IPS DF 6.9 (cell line): ENCODE measurements at places on chromosomes 4 and X.

GRCh38 chr4:1730532-1731135 lies 9.3 kb downstream of the TACC3 start:
- no peak overlapping the region for H3K27ac ChIP-seq
- H3K36me3 ChIP-seq = peaks cover 60% of the 10 kb centered on the region
- H3K27me3 ChIP-seq = no peaks in the 10 kb centered on the region
- no peaks in the 10 kb centered on the region for H3K4me1 ChIP-seq

- H3K27ac ChIP-seq = no peak overlapping the region
- no peaks in the 10 kb centered on the region for H3K36me3 ChIP-seq
- no peak overlapping the region for H3K4me3 ChIP-seq
- DNase-seq = no peak
Observed at GRCh38 chr4:171710743-171711142, 102.5 kb upstream of the GALNTL6 start.

GRCh38 chrX:113726898-113727297 lies 857.0 kb upstream of the HTR2C start:
- no peaks in the 10 kb centered on the region for H3K4me1 ChIP-seq
- H3K4me3 ChIP-seq = no peak overlapping the region
- no peak overlapping the region for H3K27ac ChIP-seq
- no peaks in the 10 kb centered on the region for H3K27me3 ChIP-seq

DNA sequence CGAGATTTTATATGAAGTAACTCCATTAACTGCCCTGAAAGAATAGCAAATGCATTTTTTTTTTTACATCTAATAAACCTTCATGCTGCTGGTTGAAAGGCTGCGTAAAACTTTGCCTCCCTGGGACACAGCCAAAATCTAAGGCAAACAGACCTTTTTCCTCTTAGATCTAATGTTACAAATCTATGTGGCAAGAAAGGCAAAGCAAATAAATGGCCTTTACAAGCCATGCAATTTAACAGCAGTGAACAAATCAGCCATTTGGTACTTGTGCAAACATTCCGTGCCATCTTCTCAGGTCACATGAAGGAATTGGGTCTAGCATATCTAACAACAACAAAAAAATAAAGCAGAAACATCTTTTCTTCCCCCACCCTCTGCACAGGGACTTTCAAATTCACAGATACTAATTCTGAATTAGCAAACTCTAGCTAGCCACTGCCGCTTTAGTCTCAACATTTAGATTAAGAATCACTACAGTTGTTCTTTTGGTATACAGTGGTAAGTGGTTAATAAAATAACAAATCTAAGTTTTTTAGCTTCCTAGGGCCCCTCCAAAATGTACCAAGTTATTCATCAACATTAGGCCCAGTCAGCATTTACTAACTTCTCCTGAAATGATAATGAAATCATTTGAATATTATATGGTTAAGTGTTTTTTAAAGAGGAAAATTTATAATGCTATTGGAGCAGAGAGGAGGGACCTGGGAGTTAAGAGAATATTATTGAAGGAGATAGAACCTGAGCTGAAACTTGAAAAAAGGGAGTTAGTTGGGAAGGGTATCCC lies 593.8 kb downstream of the SMARCA1 start:
- H3K27ac ChIP-seq = no peak overlapping the region
- no peaks in the 10 kb centered on the region for H3K36me3 ChIP-seq
- no peaks in the 10 kb centered on the region for H3K27me3 ChIP-seq
- H3K4me3 ChIP-seq = no peak overlapping the region
- no peak for DNase-seq

DNA sequence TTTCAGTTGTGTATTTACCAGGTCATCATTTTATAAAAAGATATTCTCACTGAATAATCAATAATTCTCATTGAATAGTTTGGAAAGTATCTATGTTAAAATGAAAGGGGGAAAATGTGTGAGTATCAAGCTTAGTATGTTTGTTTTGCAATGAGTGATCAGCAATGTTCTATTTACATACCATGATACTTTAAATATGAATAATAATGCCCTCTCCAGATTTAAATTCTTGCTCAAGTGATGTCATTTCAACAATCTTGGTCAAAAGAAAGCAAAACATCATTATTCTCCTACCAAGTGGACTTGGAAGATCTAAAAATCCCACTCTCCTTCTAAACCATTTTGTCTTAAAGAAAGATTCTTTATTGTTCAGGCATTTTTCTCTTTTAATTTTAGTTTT lies 42.1 kb upstream of the ANKRD50 start:
- H3K4me3 ChIP-seq = no peak overlapping the region
- H3K36me3 ChIP-seq = no peaks in the 10 kb centered on the region
- H3K27me3 ChIP-seq = no peaks in the 10 kb centered on the region
- H3K4me1 ChIP-seq = no peaks in the 10 kb centered on the region

DNA sequence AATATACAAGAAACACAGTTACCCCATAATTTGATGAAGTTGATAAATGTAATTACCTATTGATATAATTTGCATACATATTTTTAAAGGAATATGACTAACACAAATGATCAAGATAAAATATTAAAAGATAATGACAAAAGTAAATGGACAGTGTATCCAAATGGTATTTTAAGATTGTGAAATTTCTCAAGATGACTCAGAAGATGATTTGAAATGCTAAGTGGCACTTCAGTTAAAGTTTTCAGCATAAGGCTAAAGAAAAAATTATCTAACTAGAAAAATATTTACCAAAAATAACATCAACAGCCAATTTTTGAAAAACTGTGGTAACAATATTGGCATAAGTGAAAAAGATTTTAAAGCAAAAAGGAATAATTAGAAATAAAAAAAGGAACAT lies 248.4 kb upstream of the NDST4 start:
- H3K4me1 ChIP-seq = no peaks in the 10 kb centered on the region
- H3K36me3 ChIP-seq = no peaks in the 10 kb centered on the region
- H3K27ac ChIP-seq = no peak overlapping the region
- DNase-seq = no peak

DNA sequence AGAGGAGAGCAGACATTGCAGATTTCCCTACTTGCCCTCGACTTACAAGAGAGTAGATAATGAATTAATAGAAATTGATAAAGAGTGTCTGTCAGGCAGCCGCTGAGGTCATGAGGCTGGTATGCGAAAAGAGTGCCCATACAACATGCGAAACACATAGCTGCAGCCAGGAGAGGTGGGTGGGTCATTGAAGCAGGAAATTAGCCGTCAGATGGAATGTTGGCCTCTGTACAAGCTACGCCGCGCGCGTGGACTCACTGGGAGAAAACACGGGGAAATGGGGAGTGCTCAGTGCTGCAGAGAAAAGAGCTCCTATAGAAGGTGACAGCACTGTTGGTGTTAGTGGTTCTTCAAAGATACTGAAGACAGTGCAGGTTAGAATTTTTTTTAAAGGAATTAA lies 125.1 kb downstream of the RAPGEF2 start:
- no peak overlapping the region for H3K4me3 ChIP-seq
- no peak for DNase-seq
- peaks cover 6% of the 10 kb centered on the region for H3K4me1 ChIP-seq
- no peak overlapping the region for H3K27ac ChIP-seq
- H3K36me3 ChIP-seq = no peaks in the 10 kb centered on the region
- no peaks in the 10 kb centered on the region for H3K27me3 ChIP-seq

DNA sequence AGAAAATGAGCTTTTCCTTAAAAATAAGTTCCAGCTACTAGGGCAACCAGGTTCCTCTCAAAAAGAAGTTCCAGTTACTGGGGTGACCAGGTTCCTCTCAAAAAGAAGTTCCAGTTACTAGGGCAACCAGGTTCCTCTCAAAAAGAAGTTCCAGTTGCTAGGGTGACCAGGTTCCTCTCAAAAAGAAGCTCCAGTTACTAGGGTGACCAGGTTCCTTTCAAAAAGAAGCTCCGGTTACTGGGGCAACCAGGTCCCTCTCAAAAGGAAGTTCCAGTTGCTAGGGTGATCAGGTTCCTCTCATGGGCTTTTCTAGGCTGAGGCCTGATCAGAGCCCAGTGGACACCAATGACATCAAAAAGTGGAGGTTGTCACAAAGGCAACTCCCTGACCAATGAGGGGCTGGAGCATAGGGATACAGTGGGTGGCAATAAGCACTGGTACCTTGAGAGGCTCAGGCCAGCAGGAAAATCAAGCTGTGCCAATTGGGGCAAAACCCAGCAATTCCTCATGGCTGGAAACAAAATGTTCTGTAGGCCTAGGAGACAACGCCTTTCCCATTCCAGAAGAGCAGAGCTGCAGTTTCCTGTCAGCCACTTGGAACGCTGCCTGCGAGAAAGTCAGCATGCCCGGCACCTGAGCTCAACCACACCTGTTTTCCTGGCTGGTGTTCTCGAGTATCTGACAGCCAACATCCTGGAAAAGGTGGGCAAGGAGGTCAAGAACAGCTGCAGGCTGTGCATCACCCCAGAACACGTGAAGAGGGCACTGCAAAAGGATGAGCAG lies 12.3 kb upstream of the SYTL5 start:
- no peaks in the 10 kb centered on the region for H3K36me3 ChIP-seq
- peaks cover 2% of the 10 kb centered on the region; the same call in 1 of the 2 replicates for H3K4me1 ChIP-seq
- H3K27ac ChIP-seq = no peak overlapping the region
- no peaks in the 10 kb centered on the region for H3K27me3 ChIP-seq

- no peak for DNase-seq
- no peak overlapping the region for H3K27ac ChIP-seq
- H3K4me1 ChIP-seq = no peaks in the 10 kb centered on the region
- H3K27me3 ChIP-seq = no peaks in the 10 kb centered on the region
- no peaks in the 10 kb centered on the region for H3K36me3 ChIP-seq
- H3K4me3 ChIP-seq = peak overlapping the region; percentile 64; the same call in 1 of the 2 replicates
Observed at GRCh38 chr4:143186212-143186611, 1.5 kb downstream of the USP38 start.

GRCh38 chr4:150402871-150403272 lies 179.1 kb upstream of the MAB21L2 start:
- no peak for DNase-seq
- H3K36me3 ChIP-seq = no peaks in the 10 kb centered on the region
- H3K4me1 ChIP-seq = no peaks in the 10 kb centered on the region
- no peaks in the 10 kb centered on the region for H3K27me3 ChIP-seq
- H3K27ac ChIP-seq = no peak overlapping the region
- H3K4me3 ChIP-seq = no peak overlapping the region

GRCh38 chr4:26344901-26345564 lies 24.2 kb downstream of the RBPJ start:
- no peak for DNase-seq
- no peaks in the 10 kb centered on the region for H3K36me3 ChIP-seq
- no peak overlapping the region for H3K27ac ChIP-seq
- peaks cover under 1% of the 10 kb centered on the region for H3K4me1 ChIP-seq
- H3K27me3 ChIP-seq = no peaks in the 10 kb centered on the region
- no peak overlapping the region for H3K4me3 ChIP-seq

- no peak for DNase-seq
- H3K36me3 ChIP-seq = no peaks in the 10 kb centered on the region
Observed at GRCh38 chr4:149344436-149344835, 471.2 kb downstream of the IQCM start.

DNA sequence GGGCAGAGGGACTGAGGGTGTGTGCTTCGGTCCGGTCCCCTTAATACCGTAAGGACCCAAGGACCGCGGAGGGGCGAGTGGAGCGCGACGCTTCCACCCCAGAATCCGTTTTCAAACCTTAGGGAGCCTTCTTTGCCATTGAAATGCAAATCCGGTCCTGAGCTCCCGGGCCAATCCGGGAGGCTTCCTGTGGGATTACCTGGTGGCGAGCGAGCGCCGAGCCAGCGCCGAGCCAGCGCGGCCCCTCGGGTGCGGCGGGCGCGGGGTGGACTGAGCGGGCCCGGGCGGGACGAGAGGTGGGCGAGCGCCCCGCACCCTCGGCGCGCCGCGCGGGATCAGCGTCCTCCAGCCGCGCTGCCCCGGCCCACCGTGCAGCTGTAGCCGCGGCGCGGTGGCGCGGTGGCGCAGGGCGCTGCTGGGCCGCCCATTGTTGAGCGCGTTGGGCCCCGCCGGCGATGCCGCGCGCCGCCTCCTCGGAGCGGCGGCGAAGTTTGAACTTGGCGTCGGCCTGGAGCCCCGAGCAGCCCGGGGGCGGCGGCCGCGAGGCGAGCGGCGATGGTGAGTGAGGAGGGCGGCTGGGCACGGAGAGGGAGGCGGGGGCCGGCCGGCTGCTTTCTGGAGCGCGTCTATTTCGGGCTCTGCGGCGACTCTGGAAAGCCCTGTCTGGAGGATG lies 208.7 kb downstream of the SOWAHB start:
- H3K4me1 ChIP-seq = no peaks in the 10 kb centered on the region
- H3K27me3 ChIP-seq = no peaks in the 10 kb centered on the region
- H3K36me3 ChIP-seq = no peaks in the 10 kb centered on the region
- peak overlapping the region; percentile 72; the same call in 1 of the 2 replicates for H3K4me3 ChIP-seq

DNA sequence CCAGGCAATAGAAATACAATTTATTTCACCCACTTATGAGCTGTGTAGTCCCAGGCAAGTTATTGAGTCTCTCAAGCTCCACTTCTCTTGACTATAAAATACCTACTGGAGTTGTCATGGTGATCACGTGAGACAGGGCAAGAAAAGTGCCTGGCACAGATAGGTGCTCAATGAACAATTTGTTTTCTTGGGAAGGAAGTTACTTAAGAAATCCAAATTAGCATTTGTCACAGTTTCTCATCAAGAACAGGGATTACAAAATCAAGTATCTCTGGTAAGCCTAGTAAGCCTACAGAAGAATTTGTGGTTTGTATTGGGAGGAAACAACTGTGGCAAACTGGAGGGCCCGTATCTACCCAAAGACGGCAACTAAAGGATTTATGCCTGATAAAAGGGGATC lies 37.5 kb upstream of the RASGEF1B start:
- H3K4me3 ChIP-seq = no peak overlapping the region
- no peaks in the 10 kb centered on the region for H3K36me3 ChIP-seq
- H3K27me3 ChIP-seq = no peaks in the 10 kb centered on the region
- DNase-seq = no peak
- no peak overlapping the region for H3K27ac ChIP-seq

GRCh38 chr4:128153800-128154199 lies 92.7 kb downstream of the LARP1B start:
- no peak overlapping the region for H3K4me3 ChIP-seq
- H3K27ac ChIP-seq = no peak overlapping the region

GRCh38 chrX:150182161-150182560 lies 181.0 kb upstream of the MAMLD1 start:
- no peak overlapping the region for H3K27ac ChIP-seq
- H3K4me1 ChIP-seq = no peaks in the 10 kb centered on the region
- no peaks in the 10 kb centered on the region for H3K36me3 ChIP-seq
- DNase-seq = no peak

DNA sequence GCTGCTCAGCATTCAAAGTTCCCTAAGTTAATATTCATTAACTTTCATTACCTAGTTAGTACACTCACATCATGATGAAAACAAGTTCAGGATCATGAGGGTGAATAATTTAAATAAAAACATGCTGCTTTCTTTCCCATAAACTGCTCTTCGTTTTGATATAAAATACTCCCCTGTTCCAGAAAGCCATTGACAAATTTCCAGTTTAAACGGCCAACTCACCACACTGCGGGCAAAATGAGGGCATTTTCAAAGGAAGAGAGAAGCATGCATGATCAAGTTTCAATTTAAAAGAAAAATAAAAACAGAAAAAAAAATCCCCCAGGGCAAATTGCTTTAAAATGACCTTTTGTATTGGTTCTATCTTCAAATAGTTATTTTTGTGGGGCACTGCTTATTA lies 69.6 kb downstream of the EPHA5 start:
- H3K27me3 ChIP-seq = no peaks in the 10 kb centered on the region
- no peak overlapping the region for H3K27ac ChIP-seq
- no peaks in the 10 kb centered on the region for H3K4me1 ChIP-seq
- no peak overlapping the region for H3K4me3 ChIP-seq

GRCh38 chrX:132063334-132063733 lies 40.2 kb downstream of the STK26 start:
- H3K27me3 ChIP-seq = no peaks in the 10 kb centered on the region
- H3K27ac ChIP-seq = no peak overlapping the region
- no peak overlapping the region for H3K4me3 ChIP-seq
- no peak for DNase-seq
- no peaks in the 10 kb centered on the region for H3K4me1 ChIP-seq

GRCh38 chr4:146333187-146333894 lies 119.0 kb downstream of the REELD1 start:
- no peaks in the 10 kb centered on the region for H3K4me1 ChIP-seq
- H3K4me3 ChIP-seq = no peak overlapping the region
- no peak overlapping the region for H3K27ac ChIP-seq
- no peaks in the 10 kb centered on the region for H3K27me3 ChIP-seq
- DNase-seq = no peak
